BJ (cell line): ENCODE measurements at places on chromosomes 11 and 22.
A peak's percentile ranks its signal among the peaks of the same experiment; 100 is the strongest.

DNA sequence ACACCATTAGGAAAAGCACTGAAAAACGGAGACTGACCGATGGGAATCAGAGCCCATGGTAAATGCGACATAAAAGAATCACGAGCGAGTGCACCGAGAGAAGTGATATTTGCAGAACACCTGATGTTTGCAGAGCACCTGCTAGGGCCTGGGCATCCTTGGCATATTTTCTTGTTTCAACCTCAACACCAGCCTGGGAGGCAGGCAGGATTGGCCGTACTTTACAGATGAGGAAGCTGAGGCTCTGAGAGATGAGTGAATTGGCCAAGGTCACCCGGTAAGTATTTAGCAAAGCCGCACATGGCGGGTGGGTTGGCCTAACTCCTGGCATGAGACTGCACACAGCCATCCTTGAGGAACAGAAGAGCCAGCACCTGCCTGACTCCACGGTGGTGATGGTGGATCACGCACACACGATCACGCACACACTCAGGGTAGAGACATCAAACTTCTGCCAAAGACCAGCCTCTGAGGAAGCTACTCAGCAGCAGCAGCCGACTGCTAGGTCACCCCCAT lies 21.6 kb upstream of the CHADL start:
- no peak for DNase-seq

DNA sequence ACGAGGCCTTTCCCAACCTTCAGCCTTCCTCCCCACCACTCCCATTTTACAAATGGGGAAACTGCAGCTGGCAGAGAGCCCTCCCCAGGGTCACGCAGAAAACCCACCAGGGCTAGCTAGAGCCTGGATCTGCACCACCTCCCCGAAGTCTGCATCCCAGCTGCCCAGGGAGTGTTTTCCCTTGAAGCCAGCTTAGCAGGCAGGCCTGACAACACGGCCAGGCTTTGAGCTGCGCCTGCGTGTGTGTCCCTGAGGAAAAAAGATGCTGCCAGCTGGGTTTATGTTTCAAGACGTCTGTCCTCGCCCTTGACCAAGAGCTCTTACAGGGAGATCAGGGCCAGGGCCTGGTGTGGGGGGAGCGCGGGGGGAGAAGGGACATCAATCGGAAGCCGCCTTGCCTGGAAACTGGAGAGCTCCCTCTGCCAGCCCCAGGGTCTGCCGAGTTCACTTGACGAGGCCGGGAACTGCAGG lies 20.3 kb downstream of the WNT11 start:
- no peak for DNase-seq

GRCh38 chr11:11178671-11179638 lies 174.1 kb downstream of the CSNK2A3 start:
- peak; percentile 26 for DNase-seq

DNA sequence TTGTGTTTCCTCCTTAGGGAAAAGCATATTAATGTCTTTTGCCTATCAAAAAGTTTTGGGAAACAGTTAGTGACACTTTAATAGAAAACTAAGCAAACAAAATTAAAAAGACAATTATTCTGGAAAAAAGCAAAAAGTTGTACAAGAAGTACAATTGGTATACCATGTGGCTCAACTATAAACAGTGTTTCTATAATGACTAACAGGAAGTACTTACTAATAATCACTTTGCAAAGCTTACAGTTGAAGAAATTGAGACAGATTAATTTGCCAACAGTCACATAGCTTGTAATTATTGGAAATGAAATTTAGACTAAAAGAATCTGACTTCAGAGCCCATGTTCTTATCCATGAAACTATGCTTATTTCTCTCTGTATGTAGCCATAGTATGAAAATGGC lies 24.7 kb downstream of the PPME1 start:
- no peak for DNase-seq

- no peak for DNase-seq
Measured at GRCh38 chr11:15685306-15685705, 570.6 kb downstream of the INSC start.
